Left ventricle myocardium inferior (tissue), 1 donor: ENCODE measurements at places on chromosomes 6 and 20. TPM values are rescaled to one million over a fixed set of nuclear protein-coding genes. Genes with fewer than 3 reads are reported as not detected.

Gene RIPOR3
- 6.5 TPM for total RNA-seq

DNA sequence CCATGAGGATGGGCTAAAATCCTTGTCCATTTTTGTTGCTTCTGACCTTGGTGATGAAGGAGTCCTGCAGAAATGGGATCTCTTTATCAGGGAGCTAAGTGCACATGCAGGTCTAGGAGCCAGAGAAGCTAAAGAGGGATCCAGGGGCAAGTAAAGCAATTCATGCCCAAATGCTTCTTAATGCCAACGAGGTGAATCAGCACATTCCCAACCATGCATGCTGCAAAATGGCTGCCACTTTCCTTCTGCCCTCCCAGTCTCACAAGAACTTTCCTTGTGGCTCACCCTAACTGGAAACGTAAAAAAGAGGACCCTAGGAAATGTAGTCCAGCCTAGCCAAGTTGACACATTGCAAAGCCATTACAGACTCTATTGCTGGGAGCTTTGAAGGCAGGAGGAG lies 298.4 kb downstream of the MAFB start:
- DNase-seq: no peak

Gene LY6G6F
- total RNA-seq: not detected

Gene MOG
- total RNA-seq: 14.7 TPM

GRCh38 chr6:12369781-12370262 lies 79.7 kb downstream of the EDN1 start:
- DNase-seq: no peak

Gene ITCH
- 40.1 TPM for total RNA-seq

DNA sequence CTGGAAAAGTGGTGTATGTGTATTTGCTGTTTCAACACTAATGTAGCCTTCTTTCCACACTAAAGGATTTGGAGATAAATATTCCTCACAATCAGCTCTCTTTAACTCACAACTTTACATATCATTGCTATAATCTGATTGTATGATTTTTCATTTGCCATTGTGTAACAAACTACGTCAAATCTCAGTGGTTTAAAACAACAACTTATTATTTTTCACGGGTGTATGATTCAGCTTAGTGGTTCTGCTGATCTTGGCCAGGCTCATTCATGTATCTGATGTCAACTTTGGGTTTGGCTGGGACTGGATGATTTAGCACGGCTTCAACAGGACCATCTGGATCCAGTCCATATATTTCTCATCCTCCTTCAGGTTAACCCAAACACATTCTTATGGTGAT lies 55.4 kb upstream of the TMX4 start:
- DNase-seq: no peak

Gene CLVS2
- total RNA-seq: 0.05 TPM

DNA sequence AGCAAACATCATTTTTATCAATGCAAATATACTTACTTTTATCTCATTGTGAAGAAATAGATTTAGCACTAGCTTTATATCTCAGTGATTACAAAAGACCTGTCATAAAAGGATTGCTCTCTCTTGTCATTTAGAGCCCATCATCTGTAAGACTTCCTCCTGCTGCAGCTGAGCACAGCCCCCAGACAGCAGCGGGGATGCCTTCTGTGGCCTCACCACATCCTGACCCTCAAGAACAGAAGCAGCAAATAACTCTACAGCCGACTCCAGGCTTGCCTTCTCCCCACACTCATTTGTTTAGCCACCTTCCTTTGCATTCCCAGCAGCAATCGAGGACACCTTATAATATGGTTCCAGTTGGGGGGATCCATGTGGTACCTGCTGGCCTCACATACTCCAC lies 127.0 kb upstream of the EDN1 start:
- no peak for DNase-seq

Gene GPLD1
- total RNA-seq: 0.71 TPM

DNA sequence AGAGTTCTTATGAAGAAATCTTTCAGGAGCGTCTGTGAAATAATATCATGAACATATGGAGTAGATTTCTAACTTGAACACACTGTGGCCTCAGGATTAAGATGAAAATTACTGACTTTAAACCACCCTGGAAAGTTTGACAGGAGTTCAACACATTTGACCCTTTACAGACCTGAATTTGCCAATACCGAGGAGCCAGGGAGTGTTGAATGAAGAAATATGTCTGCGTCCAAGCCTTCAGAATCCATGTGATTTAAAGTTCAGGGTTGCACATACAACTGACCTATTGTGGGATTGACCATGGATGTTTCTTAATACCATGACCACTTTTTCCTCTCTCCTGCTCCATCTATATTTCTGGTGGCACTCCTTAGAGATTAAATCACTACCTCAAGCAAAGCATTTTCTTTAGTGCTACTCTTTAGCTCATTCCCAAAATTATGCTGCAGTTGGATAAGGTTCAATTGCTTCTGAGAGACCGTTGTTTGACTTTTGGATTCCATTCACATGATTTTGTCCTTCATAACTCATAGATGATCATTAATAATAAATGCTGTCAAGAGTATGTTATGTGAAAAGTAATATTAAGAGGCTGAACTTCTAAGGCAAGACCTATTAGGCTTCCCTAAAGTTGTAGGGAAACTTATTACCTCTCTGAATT lies 57.4 kb downstream of the PRL start:
- no peak for DNase-seq

- DNase-seq: no peak
Measured at GRCh38 chr6:36597775-36598174, 3.6 kb downstream of the SRSF3 start.

DNA sequence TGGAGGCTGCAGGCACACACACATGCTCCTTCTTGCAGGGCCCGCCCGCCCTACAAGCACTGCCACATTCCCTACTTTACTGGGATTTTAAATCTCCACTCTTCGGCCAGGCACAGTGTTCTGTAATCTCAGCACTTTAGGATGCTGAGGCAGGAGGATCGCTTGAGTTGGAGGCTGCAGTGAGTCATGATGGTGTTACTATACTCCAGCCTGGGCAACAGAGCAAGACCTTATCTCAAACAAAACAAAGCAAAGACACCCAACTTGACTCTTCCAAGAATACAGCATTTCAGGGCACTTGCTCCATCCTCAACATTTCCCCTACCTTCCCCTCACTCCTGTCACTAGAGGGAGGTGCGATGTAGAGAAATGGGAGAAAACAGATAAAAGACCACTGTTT lies 194.0 kb downstream of the MYLK4 start:
- DNase-seq: no peak

Gene PDE7B
- 12.6 TPM for total RNA-seq

GRCh38 chr6:46925563-46926253 lies 4.0 kb upstream of the ADGRF5 start:
- no peak for DNase-seq

DNA sequence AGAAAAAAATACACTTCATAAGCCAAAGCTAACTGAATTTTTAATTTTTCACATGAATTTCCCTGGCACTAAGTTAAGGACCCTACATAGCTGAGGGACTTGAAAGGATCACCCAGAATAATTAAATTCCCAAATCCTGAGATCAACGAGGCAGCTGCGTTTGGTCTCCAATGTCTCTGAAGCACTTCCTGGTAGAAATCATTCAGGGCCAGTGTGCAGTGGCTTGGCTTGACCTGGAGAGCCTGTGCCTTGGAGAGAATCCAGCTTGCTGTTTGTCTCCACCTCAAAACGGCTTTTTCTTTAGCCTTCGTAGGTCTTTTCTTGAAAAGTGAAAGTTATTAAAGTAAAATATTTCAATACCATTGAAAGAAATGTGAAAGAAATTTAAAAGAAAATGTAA lies 92.4 kb downstream of the SMOC2 start:
- no peak for DNase-seq
